ENCODE measurements at places on chromosomes 3 and 15.

DNA sequence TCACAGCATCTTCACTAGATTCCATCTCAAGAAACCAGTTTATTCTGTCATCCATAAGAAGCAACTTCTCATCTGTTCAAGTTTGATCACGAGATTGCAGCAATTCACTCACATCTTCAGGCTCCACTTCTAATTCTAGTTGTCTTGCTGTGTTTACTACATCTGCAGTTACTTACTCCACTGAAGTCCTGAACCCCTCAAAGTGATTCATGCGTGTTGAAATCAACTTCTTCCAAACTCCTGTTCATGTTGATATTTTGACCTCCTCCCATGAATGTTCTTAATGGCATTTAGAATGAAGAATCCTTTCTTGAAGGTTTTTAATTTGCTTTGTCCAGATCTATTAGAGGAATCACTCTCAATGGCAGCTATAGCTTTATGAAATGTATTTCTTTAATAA is 287.6 kb upstream of the TBL1XR1 start:
- DNase-seq = no peak

DNA sequence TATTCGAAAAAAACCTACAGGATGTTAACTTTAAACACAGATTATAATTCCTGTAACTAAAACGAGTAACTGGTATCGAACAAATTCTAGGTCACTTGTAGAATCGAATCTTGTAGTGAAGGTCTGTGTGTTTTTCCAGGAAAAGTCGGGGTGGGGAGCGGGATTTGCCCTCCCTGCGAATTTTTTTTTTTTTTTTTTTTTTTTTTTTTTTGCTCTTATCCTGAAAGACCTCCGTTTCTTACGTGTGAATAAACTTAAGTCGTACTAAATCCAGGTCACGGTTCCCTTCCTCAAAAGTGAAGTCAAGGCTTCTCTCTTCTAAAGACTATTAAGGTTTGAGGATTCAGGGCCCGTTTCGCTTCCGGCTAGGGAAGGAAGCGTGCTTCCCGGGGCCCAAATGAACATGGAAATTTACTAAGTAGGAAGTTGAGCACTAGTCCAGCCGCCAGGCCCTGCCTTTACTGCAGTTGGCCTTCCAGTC is 770 bp downstream of the TBC1D5 start:
- DNase-seq = no peak

DNA sequence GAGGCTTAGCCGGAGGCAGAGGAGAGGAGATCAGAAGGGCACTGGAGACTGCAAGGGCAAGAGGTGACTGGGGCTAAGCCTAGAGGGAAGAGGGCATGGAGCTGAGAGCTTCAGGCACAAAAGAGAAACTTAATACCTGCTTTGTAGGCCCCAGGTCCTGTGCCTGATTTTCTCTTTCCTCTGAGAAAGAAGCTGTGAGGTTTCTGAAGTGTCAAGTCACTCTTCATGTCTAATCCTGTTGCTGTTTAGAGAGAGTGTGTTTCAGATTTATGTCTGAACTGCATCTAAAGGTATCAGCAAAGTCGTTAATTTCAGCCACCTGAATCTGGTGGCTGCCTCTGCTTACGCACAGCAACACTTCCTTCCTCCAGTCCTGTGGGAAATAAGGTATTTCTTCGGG is 106.9 kb upstream of the RNU6-1 start:
- DNase-seq = no peak

DNA sequence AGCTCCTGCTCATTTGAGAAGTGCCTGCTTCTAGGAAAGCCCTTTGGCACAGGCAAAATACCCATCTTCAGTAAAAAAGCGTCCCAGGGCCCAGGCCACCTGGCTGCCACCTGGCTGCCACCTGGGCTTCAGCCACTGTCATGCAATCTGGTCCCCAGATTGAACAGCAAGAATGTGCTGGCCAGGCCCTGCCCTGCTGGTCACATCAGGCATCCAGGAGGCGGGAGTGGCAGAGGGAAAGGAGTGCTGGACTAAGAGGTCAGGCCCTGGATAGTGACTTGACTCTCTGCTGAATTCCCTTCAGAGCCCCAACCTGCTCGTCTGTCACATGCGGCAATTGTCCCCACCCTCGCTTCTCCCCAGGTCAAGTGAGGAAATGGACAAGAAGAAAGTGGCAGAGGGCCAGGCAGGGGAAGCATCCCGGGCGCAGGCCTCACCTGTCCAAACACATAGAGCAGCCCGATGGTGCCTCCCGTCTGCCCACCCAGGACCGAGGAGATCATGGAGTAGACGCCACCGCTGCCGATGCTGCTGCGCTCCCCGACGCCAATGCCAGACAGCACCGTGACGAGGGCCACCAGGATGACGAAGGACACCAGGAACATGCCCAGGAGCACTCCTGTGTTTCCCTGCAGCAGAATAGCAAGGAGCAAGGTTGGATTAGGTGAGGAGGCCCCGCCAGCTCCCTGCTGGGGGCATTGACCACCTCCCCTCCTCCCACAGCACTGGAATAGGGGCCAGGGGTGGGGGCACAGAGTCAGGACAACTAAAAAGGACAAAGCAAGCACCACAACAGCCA is 25.5 kb downstream of the SLC12A8 start:
- no peak for DNase-seq

DNA sequence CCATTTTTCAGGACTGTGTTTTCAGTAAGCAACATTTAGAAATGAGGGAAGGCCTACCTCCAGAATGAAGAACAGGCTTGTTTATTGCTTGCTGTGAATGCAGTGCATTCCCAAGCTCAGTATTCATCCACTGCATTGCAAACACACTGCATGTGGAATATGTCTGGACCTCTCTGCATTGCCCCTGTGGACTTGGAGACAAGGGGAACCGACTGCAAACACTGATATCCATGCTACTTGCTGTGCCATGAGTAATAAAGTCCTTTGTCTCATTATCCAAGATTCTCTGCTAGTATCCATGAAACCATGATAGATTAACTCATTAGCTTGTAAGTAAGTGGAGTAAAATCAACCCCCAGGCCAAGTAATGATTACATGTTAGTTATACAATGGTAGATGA is 301.2 kb upstream of the NR2E3 start:
- no peak for DNase-seq

- DNase-seq = no peak
Measured at GRCh38 chr3:154242766-154243165, 81.5 kb downstream of the DHX36 start.

DNA sequence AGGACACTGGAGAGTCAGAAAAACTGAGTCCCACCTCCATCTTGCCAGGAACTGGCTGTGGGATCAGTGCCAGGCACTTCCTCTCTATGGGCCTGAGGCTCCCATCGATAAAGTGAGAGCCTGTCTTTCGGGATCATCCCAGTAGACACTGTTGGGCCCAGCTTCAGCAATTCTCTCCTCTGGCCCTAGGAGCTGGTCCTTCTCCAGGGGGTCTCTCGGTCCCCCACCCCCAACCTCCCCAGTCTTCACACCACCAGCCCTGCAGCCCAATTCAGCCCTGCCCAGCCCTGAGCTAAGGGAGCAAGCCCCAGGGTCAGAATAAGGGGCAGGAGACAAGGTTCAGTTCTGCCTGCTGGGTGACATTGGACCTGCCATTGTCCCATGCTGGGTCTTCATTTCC is 4.5 kb upstream of the LCTL start:
- DNase-seq = no peak

- no peak for DNase-seq
Measured at GRCh38 chr3:132569153-132569552, 27.9 kb upstream of the ACKR4 start.

GRCh38 chr3:107414325-107414964 is 37.2 kb downstream of the CCDC54 start:
- DNase-seq = no peak

- no peak for DNase-seq
Measured at GRCh38 chr3:65706301-65706700, 332.4 kb downstream of the MAGI1 start.

DNA sequence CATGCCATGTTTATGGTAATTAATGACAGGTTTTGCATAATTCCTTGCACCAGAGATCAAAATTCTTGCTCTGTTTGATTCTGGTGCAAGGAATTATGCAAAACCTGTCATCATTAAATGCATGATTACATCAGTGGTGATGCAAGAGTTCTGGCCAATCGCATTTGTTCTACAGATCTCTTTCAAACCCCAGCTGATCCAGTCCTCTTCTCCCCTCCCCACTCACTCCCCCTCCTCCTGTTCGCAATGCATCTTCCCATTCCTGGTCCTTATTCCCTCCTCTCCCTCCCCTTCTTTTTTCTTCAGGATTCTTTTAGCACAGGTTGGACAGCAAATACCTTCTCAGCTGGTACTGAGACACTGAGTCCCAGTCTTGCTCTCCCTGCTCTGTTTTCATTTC is 82.1 kb downstream of the GABRB3 start:
- DNase-seq = no peak

- DNase-seq = no peak
Measured at GRCh38 chr3:165513715-165514701, 317.8 kb upstream of the SLITRK3 start.

- DNase-seq = no peak
Measured at GRCh38 chr3:193809106-193809505, 216.1 kb downstream of the OPA1 start.

- DNase-seq = no peak
Measured at GRCh38 chr3:162780313-162780712, 1283.7 kb downstream of the OTOL1 start.

GRCh38 chr15:81286621-81287121 is 37.3 kb downstream of the STARD5 start:
- DNase-seq = no peak

DNA sequence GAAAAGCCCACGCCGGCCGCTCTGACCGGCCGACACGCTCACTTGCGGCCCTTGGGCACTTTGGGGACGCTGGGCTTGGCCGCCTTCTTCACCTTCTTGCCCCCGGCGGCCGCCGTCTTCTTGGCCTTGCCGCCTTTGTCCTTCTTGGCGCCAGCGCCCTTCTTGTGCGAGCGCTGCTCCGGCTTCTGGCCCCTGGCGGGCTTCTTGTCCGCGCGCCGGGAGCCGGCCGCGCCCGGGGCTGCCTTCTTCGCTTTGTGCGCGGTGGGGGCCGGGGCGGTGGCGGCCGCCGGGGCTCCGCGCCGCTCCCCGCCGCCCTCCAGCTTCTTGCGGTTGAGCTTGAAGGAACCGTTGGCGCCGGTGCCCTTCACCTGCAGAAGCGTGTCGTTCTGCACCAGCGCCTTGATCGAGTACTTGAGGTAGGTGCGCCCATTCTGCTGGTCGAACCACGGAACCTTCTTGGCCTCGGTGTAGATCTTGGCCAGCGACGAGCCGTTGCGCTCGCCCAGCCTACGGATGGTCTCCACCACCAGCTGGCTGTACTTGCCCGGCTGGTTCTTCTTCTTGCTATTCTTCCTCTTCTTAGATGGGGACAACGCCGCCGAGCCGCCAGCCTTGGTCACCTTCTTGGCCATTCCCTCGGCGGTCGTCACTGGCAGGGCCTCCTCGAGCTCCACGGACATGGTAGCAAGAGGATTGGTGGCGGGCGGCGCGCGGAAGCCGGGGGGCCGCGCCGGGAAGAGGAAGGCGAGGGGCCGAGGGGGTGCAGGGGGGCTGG is 36.7 kb downstream of the HMCES start:
- DNase-seq = peak; percentile 45

DNA sequence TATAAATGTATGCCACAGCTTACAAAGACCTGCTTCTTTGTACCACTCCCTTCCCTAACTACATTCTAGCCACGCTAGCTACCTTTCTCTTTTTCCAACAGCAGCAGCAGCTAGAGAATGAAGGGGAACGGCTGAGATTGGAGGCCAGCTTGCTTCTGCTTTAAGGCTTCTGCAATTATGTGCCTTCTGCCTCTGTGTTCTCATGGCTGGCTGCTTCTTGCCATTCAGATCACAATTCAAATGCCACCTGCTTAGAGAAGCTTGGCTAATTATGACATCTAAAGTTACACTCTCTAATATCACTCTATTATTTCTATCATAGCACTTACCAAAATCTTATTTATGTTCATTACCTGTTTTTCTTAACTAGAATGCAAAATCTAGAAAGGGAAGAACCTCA is 95.2 kb downstream of the RYK start:
- no peak for DNase-seq

GRCh38 chr3:126212620-126213378 is 32.4 kb upstream of the ALDH1L1 start:
- peak; percentile 72 for DNase-seq

GRCh38 chr3:15009167-15009566 is 55.9 kb downstream of the MRPS25 start:
- DNase-seq = no peak

DNA sequence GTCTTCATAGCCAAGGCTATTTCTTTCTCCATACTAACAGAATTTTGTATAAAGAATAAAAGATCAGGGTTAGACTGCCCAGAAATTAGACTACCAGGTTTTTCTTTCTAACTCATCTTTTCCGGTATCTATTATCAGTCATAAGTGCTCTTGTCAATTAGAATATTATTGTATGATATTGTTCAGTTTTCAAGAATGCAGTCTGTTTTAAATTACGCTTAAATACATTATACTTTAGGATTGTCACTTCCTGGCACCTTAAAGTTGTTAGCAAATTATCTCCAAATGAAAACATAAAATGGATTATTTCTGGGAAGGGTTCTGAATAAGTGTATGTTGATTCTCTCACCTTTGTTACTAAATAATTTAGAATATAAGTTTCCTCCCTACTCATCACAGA is 497.2 kb downstream of the IGSF11 start:
- DNase-seq = no peak

- no peak for DNase-seq
Measured at GRCh38 chr3:49928481-49929017, 1.1 kb downstream of the MON1A start.

DNA sequence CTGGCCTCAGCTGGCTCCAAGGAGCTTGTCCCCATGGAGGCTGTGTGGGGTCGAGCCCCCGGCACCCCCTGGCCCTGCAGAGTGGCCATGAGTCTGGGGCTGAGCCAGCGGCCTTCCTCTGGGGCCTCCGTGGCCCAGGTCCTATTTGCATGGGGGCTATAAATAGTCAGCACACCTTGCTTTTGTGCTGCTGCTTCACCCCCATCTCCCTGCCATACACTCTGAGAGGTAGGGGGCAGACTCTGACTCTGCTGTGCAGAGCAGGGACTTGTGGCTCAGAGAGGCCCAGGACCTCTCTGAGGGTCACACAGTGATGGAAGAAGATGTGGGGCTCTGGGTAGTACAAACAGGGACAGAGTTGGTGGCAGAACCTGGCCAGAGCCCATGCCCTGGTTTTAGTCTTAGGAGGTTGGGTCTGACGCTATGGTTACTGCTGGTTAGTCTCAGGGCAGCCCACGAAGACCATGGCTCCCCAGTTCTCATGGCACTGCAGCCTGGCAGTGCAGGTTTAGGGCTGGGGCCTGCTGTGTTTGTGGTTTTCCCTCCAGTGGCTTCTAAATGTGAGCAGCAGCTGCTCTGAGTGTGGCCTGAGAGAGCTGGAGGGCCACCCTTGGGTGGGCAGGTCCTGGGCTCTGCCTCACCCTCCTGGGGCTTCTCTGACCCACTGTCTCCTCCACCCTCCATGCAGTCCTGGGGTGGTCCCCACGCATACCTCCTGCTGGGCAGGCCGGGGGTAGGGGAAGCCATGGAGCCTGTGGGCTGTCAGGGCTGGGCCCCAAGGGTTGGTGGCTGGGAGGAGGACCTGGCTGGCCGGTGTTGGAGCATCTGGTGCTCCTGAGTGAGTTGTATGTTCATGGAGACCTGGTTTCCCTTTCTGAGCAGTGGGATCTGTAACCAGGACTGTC is 13.6 kb downstream of the PRKCD start:
- no peak for DNase-seq

All from WERI-Rb-1 (cell line).